ENCODE measurements at places on chromosomes 16 and 17. TPM values are rescaled to one million over a fixed set of nuclear protein-coding genes. Genes with fewer than 3 reads are reported as not detected.

DNA sequence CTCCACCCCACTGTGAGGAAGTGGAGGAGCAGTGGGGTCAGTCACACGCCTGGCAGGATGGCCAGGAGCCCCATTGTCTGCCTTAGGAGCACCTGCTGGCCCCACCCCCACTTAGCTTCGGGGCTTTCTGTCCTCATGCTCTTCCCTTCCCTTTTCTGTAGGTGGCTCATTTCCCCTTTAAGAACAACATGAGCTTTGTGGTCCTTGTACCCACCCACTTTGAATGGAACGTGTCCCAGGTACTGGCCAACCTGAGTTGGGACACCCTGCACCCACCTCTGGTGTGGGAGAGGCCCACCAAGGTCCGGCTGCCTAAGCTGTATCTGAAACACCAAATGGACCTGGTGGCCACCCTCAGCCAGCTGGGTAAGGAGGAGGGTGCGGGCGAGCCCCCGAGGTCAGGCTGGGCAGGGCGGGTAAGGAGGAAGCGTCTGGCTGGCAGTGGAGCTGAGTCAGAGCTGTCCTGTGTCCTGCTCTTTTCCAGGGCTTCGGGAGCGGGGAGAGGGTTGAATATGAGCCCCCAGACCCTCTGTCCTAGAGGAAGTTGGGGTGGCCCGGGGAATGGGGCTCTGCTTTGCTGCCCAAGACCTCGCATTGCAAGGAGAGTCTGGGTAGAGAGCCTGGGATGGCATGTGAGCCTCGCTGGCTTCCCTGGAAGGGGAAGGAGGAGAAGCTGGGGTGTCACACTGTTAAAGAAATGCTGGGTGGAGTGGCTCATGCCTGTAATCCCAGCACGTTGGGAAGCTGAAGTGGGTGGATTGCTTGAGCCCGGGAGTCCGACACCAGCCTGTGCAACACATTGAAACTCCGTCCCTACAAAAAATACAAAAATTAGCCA, 9.2 kb upstream of the SERPINF1 start:
- DNase-seq = no peak

GRCh38 chr17:50514936-50515702, 6.9 kb downstream of the MYCBPAP start:
- no peak for DNase-seq

DNA sequence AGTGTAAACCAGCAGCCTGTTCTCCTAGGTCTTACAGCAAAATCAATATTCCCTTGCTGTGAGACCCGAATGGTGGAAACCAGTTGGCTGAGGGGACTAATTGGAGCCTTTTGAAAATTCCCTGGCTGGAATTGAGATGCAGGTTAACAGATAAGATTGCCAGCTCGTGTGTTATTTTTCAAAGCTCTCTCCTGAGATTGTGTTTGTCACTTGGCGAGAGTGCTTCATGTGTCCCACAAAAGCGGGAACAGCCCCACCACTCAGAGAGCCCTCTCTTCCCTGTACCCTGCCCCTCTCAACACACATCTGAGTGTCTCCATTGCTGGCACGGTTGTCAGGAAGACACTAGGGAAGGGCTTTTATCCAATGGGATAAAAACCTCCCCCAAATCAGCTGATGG, 356.1 kb downstream of the CPPED1 start:
- no peak for DNase-seq

- no peak for DNase-seq
Measured at GRCh38 chr17:34068571-34068970, 186.5 kb upstream of the CCL2 start.

The OR1E2 gene
- not detected for total RNA-seq

Measured in glutamatergic neuron (in vitro differentiated cells).